ENCODE measurements at places on chromosomes 16 and 17.

- no peak for DNase-seq
Observed at GRCh38 chr17:45734598-45734997, 49.5 kb upstream of the CRHR1 start.

DNA sequence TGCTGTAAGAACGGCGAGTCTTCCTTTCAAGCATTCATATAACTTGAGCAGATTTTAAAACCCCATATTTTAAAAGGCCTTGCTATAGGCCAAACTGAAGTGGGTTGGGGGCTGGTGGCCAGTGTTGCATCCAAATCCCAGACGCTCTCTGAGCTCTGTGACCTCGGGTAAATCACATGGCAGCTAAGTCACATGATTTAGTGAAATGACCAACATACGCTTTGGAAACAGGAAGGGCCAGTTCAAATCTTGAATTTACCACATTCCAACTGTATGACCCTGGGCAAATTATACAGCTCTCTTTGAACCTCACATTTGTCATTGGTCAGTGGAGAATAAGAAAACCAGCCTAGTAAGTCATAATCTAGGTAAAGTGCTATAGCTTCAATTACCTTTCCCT, 519.3 kb downstream of the HAPSTR1 start:
- no peak for DNase-seq

GRCh38 chr16:67241008-67241900, 6.0 kb downstream of the FHOD1 start:
- DNase-seq = peak; percentile 65

- DNase-seq = peak; percentile 35
Observed at GRCh38 chr17:31738996-31739699, 119.9 kb downstream of the COPRS start.

- no peak for DNase-seq
Observed at GRCh38 chr17:80119839-80120238, 18.5 kb downstream of the GAA start.

GRCh38 chr16:80305410-80305809, 235.4 kb upstream of the DYNLRB2 start:
- DNase-seq = no peak

DNA sequence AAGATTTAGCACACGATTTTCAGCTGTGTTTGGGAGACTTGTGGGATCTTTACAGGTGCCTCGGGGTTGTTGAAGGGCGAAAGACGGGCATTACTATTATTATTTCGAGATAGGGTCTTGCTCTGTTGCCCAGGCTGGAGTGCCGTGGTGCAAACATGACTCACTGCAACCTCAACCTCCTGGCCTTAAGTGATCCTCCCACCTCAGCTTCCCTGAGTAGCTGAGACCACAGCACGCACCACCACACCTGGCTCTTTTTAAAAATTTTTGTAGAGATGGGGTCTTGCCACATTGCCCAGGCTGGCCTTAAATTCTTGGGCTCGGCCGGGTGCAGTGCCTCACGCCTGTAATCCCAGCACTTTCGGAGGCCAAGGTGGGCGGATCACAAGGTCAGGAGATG, 29.7 kb upstream of the PHB1 start:
- no peak for DNase-seq

- no peak for DNase-seq
Observed at GRCh38 chr16:73530529-73530928, 482.6 kb upstream of the ZFHX3 start.

- DNase-seq = no peak
Observed at GRCh38 chr17:41340494-41340893, 10.1 kb downstream of the KRT33A start.

- DNase-seq = no peak
Observed at GRCh38 chr16:51831595-51832367, 680.7 kb upstream of the SALL1 start.

GRCh38 chr17:75689441-75689873, 22.3 kb downstream of the SAP30BP start:
- no peak for DNase-seq

DNA sequence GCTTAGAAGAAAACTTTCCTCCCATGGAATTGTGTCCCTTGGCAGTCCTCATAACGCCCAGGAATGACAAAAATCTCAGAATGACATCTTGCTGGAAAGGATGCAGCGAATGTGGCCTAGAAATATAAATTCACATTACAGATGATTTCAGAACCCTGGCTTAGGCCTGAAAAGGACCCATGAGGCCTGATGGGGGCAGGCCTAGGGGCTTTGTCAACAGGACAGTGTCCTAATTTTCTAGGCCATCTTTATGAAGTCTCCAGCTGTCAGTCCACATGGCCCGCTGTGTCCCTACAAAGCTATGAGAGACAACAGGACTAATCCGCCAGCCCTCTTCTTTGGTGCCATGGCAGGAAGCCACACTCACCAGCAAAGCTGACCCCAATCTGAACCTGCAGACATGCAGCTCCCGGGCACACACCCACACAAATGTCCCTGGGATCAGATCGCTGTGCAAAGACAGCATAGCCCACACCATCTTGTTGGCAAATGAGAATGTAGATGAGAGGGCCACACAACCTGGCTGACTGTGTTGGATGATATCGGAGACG, 40.4 kb upstream of the DNAH17 start:
- DNase-seq = no peak

DNA sequence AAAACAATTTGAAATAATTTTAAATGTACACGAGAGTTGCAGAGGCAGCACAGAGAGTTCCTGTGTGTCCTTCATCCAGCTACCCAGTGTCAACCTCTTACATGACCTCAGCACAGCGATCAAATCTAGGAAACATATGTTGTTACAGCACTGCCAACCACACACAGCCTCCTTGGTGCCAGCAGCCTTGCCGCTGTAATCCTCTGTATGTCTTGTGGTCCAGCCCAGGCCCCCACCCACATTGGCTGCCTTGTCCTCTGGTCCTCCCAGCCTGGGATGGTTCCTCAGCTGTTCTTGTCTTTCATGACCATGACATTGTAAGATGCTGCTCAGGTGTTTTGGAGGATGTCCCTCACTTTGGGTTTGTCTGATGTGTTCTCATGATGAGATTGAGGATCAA, 178.0 kb downstream of the RPTOR start:
- DNase-seq = no peak

DNA sequence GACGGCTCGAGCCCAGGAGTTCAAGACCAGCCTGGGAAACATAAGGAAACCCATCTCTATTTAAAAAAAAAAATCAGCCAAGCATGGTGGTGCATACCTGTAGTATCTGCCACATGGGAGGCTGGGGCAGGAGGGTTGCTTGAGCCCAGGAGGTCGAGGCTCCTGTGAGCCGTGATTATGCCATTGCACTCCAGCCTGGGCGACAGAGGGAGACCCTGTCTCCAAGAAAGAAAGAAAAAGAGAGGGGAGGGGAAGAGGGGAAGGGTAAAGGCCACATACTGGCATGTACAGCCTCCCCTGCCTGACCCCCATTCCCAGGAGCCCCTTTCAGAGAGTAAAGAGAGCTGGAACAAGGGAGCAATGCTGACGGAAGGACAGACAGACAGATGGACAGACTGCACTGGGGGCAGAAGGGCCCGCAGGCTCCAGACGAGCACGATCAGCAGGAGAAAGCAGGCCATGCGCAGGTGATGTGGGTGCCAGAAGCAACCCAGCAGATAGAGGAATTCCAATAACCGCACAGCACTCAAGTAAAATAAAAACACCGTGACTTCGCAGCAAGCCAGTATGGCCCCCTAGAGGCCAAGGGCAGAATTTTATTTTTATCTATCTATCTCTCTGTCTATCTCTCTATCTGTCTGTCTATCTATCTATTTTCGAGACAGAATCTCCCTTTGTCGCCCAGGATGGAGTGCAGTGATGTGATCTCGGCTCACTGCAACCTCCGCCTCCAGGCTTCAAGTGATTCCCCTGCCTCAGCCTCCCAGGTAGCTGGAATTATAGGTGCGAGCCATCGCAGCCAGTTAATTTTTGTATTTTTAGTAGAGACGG, 27.1 kb upstream of the SNN start:
- peak; percentile 60 for DNase-seq

GRCh38 chr16:30491744-30492308, 19.3 kb downstream of the ITGAL start:
- DNase-seq = peak; percentile 38

- no peak for DNase-seq
Observed at GRCh38 chr16:80725566-80726162, 78.7 kb downstream of the CDYL2 start.

- no peak for DNase-seq
Observed at GRCh38 chr17:56834380-56835263, 671 bp downstream of the DGKE start.

- no peak for DNase-seq
Observed at GRCh38 chr16:50246299-50247122, 19.8 kb upstream of the ADCY7 start.

GRCh38 chr17:56596691-56597494, 3.4 kb downstream of the NOG start:
- DNase-seq = no peak

DNA sequence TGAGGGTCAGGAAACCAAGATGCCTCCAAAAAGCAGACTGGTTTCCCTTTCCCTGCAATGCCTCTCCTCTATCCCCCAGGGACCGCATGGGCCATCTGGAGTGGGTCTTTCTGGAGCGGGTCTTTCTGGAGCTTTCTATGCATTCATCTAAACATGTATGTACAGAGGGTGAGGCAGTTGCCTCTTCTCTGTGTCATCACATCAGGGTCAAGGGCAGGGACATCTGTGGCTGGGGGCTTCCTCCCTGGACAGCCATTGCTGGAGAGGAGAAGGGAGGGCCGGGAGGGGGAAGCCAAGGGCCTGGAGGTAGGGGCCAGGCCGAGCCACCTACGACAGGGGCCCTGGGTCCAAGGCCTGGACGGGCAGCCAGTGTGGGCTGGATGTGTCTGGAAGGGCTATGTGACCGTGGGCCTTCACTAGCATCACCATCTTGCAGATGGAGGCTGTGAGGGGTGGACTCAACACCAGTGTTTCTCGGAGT, 840 bp downstream of the ADCY7 start:
- no peak for DNase-seq

DNA sequence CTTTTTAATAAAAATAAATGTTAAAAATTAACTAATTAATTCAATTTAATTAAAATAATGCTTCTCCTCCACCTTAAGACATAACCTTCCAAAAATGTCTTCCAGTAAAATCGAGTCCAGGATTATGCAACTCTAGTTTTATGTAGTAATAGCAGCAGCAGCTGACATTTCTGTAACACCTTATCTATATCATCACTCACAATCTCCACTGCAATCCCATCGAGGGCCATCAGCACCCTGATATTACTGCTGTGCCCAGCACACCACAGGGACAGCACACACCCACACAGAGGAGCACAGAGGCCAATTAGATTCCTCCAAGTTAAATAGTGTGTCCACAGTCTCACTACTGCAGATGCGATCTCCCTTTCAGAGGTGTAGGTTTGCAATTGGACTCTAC, 2.9 kb downstream of the RPH3AL start:
- DNase-seq = no peak

- DNase-seq = no peak
Observed at GRCh38 chr16:15715221-15715620, 65.2 kb downstream of the NDE1 start.

DNA sequence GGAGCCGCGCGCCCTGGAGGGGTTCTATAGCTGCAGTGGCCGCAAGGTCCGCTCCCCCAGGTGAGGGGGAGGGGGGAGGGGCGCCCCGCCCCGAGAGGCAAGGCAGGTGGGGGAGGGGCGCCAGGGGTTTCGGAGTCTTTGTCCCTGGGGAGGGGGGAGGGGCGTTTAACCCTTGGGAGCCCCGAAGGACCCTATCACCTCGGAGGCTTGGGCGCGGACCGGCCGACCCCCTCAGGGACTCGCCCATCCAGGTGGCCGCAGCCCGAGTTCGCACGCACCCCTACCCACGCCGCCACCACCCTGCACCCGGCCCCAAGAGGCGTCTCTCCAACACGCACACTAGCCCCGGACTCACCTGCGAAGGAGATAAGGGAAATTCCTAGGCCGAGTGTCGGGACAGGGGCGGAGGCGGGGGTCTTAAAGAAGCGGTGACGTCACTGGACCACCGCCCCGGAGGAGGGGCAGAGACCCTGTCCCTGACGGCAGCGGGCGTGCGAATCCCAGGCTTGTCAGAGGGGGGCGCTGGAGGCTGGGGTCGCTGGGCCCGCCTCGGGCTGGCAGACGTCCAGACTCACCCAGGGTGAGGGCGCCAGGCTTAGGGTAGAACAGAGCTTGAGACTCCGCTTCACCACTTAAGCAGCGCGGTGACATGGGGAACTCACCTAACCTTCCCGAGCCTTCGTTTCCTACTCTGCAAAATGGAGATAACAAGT, at the start of gene CLDN6:
Gene CLDN6, minus strand, starts transcription at position 390 of the 713 bp plus-strand sequence. CDS start 2,162 bp downstream, outside the sequence.
- DNase-seq = no peak

DNA sequence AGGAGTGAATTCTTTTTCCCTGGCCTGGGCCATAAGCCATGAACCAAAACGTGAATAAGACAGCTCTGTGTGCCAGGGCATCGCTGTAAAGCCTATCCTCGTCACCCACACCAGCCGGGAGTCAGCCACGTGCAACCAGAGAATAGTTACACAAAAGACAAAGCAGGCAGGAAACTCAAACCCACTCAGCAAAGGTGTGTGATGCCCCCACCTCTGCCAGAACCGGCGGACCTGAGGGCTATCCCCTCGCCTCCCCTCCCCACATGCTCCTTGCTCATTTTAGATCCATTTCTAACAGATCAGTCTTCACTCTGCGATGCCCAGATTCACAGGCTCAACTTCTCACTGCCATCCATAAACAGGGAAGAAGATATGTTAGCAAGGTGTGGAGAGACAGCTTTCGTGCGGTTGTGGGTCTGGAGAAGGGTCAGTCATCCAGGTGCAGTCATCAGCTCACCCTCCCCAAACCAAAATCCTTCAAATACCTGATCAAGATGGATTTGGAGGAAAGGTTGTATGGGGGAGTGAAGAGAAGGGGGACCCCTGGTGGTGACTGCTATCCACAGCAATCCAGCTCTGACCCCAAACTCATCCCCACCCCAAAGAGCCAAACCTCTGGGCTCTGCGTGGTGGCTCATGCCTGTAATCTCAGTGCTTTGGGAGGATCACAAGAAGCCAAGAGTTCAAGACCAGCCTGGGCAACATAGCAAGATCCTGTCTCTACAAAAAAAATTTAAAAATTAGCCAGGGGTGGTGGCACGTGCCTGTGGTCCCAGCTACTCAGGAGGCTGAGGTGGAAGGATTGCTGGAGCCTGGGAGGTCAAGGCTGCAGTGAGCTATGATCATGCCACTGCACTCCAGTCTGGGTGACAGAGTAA, 219.2 kb downstream of the C16orf78 start:
- DNase-seq = no peak

DNA sequence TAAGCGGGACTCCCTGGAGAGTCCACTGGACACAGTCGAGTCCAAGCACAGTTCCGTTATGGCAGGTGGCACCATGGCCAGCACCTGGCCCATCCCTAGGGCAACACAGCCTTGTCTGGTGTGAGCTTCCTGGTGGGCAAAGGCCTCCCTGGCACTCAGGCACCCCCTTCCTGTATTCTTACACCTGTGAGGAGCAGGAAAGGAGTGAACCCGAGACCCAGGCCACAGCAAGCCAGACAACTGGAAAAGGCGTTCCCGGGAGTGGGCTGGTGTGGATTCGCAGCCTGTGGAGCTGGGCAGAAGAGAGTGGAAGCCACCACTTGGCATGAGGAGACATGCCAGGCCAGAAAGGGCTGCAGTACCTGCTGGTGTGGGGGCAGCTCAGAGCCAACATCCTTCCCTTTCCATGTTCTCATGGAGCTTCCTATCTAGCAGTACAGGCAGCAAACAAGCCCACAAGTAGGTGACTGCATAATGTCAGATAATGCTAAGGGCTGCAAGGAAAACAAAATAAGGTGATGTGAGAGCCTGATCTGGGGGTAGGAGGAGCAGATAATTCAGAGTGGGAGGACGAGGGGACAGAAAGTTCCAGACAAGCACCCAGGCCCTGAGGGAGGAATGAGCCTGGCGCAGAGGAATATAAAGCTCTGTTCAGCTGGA, 87.0 kb downstream of the GNAO1 start:
- no peak for DNase-seq

- no peak for DNase-seq
Observed at GRCh38 chr17:427327-427726, 74.7 kb upstream of the RPH3AL start.
